HFF-Myc (cell line): ENCODE measurements at places on chromosomes 11 and 22.

DNA sequence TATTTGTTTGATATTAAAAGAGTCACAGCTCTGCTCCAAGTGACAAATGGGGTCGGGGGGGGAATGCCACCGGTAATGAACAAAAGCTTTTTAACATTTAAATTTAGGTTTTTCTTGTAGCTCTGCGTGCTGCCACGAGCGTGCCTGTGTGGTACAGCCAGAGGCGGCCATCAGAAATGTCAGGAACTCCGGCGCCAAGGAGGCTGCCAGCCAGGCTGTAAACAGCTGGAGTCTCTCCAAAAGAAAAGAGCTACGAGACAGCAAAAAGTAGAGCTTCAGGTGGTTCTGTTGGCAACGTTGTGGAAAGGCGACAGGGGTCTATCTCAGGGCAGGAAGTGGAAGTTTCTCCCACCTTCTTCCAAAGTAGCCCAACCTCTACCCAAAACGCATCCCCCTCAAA, 532.8 kb downstream of the OPCML start:
- DNase-seq: no peak

- DNase-seq: no peak
Observed at GRCh38 chr22:29277927-29278326, 9.9 kb downstream of the EWSR1 start.

DNA sequence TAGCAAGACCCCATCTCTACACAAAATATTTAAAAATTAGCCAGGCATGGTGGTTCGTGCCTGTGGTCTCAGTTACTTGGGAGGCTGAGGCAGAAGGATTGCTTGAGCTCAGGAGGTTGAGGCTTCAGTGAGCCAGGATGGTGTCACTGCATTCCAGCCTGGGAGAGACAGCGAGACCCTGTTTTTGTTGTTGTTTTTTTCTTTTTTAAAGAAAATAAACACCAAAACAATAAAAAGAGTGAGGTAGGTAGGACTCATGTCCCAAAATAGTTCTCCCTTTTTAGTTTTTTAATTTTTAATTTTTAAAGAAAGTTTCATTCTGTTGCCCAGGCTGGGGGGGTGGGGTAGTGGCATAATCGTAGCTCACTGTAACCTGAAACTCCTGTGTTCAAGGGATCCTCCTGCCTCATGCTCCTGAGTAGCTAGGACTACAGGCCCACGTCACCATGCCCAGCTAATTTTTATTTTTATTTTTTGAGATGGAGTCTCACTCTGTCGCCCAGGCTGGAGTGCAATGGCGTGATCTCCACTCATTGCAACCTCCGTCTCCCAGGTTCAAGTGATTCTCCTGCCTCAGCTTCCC, 25.5 kb upstream of the MALAT1 start:
- DNase-seq: no peak

DNA sequence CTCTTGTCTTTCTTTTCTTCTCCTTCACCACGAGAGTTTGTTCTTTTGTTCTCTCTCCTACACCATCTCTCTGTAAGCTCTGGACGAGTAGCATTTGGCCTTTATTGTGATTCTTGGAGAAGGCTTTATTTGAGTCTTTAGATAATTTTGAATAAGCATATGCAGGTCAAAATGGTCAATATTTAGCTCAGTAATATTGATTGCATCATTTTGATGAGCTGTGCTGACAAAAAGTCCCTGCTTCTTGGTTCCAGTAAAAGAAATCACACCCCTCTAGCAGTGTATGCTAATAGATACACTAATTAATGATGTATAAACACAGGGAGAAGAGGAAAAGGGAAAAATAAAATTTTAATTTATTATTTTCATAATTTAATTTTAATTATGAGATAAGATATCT, 25.8 kb upstream of the MUC15 start:
- DNase-seq: no peak

GRCh38 chr22:37726241-37726887, 29.5 kb downstream of the TRIOBP start:
- no peak for DNase-seq

- no peak for DNase-seq
Observed at GRCh38 chr11:4480577-4481239, 1.7 kb upstream of the OR52K1 start.

- DNase-seq: no peak
Observed at GRCh38 chr11:2355000-2355644, 22.0 kb upstream of the CD81 start.

DNA sequence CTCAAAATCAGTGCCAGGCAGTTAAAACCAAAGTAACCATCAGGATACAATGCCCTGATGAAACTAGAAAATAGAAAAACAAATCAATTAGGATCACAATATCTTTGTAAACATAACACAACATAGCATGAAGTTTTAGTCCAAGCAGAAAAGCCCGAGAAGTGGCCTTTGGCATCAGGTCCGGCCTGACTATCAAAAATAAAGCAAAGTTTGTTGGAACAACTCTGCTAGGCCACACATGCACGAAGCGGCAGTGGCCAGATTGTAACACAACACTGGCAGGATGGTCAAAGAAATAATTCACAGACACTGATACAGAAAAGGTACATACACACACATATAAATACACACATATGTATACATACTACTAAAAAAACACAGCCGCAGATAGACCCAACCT, 26.9 kb downstream of the CDON start:
- no peak for DNase-seq

DNA sequence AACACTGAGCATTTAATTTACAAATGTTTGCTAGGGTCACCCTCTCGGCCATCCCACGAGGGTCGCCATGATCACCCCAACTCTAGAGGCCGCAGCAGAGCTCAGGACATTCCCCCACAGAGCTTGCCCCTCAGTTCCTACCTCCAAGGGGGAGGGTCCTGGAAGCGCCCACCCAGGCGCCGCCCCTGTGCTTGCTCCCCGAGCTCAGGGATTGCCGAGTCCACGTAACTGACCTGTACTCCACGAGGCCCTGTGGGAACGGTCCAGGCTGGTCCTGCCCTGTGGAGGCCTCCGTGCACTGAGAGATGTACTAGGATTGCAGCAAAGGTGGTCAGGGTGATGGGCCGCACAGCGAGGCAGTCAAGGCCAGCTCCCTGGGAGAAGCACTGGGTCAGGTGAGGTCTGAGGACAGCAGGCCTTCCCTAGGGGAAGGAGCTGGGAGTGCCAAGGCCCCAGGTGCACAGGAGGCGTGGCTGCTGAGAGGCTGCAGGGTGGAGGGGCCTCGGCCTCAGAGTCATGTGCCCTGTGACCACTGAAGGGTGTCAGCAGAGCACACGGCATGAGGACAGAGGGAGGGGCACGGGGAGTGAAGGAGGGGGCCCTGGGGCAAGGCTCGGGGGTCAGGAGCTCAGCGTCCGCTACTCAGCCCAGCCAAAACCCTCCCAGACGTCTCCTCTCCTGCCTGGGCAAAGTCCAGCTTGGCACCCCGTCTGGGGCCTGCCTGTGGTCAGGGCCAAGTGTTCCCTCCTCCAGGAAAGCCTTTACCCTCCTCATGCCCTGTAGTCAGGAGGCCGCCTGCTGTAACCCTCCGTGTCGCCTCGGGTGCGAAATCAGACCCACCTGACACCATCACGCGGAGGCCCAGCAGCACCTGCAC, 2.4 kb upstream of the MIOX start:
- DNase-seq: no peak

- DNase-seq: no peak
Observed at GRCh38 chr11:94533206-94533605, 10.5 kb upstream of the FUT4 start.

GRCh38 chr11:324156-324555, 3.5 kb upstream of the IFITM3 start:
- DNase-seq: no peak

- DNase-seq: no peak
Observed at GRCh38 chr22:31119026-31119717, 3.6 kb upstream of the INPP5J start.

- no peak for DNase-seq
Observed at GRCh38 chr11:8328231-8328794, 64.6 kb upstream of the LMO1 start.

GRCh38 chr11:41522899-41523672, 63.6 kb upstream of the LRRC4C start:
- no peak for DNase-seq

DNA sequence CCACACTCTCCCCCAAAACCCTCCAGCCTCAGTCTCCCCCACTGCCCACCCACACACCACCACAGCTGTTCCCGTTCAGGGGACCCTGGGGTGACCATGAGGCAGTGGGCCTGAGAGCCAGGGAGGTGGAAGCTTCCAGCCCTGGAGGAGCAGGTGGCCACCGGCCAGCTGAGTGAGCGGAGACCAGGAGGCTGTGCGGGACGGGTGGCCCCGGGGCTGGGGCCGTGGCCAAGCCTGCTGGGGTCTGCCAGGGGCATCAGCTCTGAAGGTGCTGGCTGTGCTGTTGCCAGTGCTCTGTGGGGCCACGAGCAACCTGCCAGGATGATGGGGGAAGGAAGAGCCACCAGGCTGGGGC, 26.0 kb downstream of the OSBPL5 start:
- DNase-seq: no peak

GRCh38 chr11:15849257-15849656, 507.1 kb downstream of the SOX6 start:
- DNase-seq: no peak

GRCh38 chr22:41922940-41923594, 3.5 kb downstream of the TNFRSF13C start:
- no peak for DNase-seq

DNA sequence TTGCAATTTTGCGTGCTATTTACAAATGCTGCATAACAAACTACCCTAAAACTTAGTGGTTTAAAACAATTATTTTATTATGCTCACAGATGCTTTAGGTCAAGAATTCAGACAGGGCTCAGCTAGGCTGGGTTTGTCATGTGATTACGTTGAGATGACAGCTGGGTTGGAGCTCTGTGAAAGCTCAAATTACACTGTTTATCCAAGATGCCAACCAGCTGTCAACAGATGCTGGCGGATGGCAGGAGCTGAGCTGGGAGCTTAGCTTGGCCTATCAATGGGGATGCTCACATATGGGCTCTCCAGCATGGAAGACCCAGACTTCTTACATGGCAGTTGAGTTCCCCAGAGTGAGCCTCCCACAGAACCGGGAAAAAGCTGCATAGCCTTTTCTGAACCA, 62.7 kb downstream of the STK33 start:
- DNase-seq: peak; percentile 24

- peak; percentile 26 for DNase-seq
Observed at GRCh38 chr11:3609416-3610265, 32.2 kb downstream of the ART5 start.

- DNase-seq: no peak
Observed at GRCh38 chr11:97610000-97610399, 1220.2 kb downstream of the JRKL start.

DNA sequence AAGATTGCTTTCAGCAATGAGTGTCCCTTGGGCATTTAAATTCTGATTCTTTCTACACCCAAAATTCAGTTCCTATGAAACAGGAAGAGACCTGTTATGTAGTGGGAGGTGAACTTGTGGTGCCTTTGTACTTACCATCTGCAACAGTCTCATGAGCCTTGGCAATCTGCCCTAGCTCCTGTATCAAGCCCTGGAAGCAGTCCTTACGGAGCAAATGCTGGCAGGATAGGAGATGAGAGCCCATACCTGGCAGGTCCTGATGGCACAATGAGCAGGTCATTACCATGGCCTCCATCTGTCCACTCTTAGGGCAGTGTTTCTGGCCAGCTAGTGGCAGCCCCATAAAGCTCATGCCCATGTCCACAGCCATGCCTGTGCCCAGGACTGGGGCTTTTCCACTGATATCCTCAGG, 10.8 kb downstream of the TRIM66 start:
- DNase-seq: peak; percentile 81

DNA sequence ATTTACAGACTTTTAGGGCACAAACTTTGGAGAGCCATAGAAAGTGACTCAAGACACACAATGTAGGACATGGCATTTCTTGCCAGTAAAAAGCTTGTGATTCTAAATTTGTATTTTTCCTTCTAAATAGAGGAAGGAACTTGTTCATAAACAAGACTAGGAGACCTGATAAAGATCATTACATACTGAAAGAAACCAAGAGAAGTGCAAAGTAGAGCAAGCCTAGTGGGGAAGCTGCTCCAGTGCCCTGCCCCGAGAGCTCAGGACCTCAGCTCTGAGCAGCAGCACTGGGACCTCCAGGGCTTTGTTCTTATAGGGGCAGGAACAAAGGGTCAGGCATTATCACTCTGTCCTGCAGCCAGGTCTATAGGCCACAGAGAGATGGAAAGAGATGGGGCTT, 7.2 kb downstream of the IRAG1 start:
- no peak for DNase-seq

- DNase-seq: no peak
Observed at GRCh38 chr11:117720061-117720511, 76.9 kb downstream of the DSCAML1 start.

- DNase-seq: no peak
Observed at GRCh38 chr22:39765046-39765445, 128.5 kb downstream of the ENTHD1 start.

GRCh38 chr22:48883211-48883960, 944.3 kb downstream of the BRD1 start:
- DNase-seq: no peak

GRCh38 chr11:133669371-133670053, 137.2 kb upstream of the OPCML start:
- no peak for DNase-seq

DNA sequence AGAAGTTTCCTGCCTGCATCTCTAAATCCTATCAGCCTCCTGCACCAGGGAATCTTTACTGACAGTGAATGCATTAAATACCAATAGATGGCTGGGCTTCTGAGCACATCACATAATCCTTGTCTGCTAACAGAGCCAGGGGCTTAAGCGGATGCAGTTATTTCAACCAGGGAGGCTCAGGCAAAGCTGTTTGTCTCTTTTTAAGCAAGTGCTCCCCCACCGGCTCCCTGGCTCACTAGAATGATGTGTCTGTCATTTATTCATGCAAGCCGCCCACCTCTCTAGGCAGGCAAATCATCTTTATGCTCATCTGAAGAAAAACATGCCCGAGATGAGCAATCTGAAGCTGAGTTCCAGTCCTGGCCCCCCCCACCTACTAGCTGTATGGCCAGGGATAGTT, 182.3 kb downstream of the TENM4 start:
- DNase-seq: no peak

- DNase-seq: no peak
Observed at GRCh38 chr22:49748514-49748913, 79.2 kb downstream of the BRD1 start.

DNA sequence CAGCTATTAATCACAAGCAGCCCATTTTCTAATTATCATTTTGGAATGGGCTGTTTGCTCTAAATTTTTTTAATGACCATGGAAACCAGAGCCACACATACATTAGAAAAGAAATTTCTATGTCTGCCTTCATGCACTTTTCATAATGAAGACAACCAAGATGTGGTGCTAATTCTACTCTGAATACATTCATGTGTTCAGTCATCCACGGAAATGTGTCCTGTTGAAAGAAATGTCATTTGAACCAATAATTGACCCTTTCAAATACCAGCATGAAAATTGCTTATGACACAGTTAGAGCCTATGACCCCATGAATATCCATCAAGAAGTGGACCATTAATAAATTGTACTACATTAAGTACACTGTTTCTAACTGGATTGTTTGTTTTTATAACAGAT, 99.7 kb upstream of the KCNA4 start:
- DNase-seq: no peak

- DNase-seq: no peak
Observed at GRCh38 chr11:123159183-123159857, 35.7 kb downstream of the CLMP start.
